ENCODE measurements at places on chromosomes 2 and 18.

DNA sequence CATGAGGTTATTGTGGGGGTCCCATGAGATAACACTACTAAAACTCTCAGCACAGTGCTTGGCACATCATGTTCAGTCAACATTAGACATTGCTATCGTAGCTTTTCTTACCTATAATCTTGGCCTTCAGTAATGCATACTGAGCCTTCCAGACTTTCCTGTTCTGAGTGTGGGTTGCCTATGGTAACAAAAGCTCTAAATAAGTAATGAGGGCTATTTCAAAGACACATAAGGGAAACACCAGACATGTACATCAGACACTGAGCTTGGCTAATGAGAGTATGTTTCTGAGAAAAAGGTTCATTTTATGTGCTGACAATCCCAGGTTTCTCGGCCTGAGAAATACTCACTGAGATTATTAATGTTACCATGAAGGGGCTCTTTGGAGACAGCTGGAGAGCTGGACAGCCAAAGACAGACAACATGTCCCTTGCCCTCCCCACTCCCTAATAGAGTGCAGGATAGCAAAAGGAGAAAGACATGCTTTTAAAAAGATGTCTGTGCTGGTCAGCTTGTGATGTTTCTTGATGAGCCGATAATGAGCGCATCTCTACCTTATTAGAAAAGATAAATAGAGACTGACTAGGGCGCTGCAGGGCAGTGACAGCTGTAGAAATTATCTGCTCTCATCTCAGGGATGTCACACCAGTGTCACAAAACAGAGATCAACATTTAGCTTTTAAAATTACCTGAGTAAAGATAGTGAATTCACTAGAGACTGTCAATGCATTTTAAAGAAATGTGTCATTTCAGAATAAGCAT, 25.4 kb downstream of the POLE4 start:
- DNase-seq: no peak

DNA sequence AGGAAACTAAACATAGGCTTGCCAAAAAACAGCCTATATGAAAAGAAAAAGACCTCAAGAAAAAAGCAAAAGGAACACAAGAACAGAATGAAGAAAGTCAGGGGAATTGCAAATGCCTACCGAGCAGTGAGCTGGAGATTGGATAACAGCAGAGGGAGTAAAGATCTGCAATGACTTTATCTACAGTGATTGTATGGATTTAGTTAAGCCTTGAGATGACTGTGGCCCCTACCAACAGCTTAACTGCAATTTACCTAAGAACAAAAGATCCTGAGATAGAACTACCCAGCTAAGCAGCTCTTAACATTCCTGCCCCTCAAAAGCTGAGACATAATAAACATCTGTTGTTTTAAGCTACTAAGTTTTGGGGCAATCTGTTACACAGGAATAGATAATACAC, 20.5 kb downstream of the LNPK start:
- DNase-seq: no peak

GRCh38 chr2:206266130-206267125, 8.0 kb upstream of the ZDBF2 start:
- no peak for DNase-seq

DNA sequence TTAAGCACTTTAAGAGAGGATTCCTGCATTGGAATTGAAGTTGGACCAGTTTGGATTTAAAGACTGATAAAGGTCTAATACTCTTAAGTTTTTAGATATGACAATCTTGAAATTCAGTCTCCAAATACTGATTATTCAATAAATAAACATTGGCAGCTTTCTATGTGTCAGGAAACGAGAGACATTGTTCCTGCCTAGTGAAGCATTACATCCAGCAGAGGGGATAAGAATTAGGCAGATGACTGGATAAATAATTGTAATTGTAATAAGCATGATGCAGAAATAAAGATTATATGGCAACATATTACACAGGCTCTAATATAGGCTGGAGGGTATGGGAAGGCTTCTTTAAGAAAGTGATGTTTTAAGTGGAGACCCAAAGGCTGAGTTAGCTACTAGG, 226.5 kb upstream of the MMADHC start:
- DNase-seq: no peak

- no peak for DNase-seq
Measured at GRCh38 chr18:31652357-31652756, 32.0 kb downstream of the B4GALT6 start.

DNA sequence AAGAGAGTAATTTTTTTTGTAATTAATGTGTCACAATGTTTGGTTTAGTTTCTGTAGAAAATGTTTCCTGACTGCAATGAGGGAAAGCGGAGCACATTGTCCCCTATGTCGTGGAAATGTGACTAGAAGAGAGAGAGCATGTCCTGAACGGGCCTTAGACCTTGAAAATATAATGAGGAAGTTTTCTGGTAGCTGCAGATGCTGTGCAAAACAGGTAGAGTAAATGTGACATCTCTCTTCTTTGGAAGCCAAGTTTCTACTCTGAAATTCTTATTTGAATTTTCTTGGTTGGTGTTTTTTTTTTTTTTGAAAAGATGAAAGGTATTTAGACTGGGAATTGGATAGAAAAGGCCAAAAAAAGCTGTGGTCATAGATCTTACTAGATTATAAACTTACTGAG, 20.0 kb downstream of the RNF138 start:
- no peak for DNase-seq

Data from cerebellum (tissue), 4 donors.